ENCODE measurements at places on chromosomes 7 and 10.

DNA sequence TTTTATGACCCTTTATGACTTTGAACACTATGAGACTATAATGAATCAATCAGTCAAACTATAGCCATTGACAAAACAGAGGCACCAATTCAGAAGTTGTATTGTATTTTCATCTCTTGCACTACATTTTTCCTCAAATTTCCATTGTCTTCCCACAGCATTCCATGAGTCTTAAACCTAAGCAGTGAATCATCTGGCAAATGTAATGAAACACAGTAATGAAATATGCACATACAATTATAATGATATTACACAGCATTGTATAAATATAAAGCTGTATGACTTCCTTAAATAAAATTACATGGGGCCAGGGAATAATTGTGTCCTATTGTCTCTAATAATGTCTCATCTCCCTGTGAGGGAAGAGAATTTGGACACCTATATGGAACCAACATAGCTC, 45.0 kb downstream of the VWDE start:
- no peak for DNase-seq

- DNase-seq, result no peak
These were observed 1.4 kb upstream of the ASIC3 start for GRCh38 chr7:151046603-151047573.

DNA sequence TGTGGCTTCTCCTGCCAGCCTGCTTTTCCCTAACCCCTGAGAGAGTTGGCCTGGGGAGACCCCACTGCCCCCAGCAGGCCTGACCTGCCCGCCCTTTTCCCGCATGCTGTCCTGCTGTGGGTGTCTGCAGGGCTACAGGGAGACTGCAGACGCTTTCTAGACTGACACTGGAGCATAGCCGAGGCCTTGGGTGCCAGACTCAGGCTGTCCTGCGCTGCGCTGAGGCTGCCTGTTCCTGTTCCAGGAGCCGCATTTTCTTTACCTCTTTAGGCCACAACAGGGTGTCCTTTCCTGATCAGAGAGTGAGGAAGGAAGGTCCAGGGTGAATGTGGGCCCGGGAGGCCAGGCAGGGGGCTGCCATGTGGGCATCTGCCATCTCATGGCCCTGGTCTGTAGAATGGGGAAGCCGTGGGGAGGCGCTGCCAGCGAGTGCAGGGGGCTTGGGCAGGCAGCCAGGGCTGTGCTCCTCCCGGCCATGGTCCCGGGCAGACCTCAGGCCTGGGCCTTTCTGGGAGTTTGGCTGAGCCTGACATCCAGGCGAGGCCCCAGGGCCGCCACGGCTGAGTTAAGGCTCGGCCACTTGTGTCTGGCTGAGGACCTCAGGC, 3.6 kb downstream of the PWWP2B start:
- DNase-seq, result no peak

GRCh38 chr7:93725954-93726353, 151.4 kb upstream of the CALCR start:
- DNase-seq, result no peak

DNA sequence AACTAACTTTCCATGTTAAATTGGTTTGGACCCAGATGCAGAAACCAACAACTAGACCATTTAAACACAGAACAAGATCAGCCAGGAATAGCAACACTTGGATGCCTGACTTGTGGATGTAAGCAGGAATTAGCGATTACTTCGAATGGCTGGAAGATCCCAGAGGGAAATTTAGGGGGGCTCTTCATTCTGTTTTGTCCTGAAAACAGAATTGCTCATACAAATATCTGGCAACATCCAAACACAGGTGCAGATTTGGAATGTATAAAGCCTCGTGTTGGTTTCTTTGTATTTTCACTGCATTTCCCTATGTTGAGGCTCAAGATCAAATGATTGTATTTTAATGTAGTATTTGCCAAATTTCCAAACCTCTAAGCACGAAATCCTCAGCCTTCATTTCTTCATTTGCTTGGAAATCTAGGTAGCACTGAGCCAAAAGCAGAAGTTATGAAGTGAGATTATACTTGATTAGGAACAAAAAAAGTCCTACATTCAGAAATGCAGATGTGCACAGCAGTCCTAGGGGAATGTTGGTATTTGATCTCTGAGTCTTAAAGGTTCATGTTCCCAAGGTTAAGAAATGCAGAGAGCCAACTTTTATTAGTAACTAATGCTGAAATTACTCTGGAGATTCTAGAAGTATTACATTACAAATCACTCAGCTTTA, 248.7 kb upstream of the TCF7L2 start:
- DNase-seq, result no peak

DNA sequence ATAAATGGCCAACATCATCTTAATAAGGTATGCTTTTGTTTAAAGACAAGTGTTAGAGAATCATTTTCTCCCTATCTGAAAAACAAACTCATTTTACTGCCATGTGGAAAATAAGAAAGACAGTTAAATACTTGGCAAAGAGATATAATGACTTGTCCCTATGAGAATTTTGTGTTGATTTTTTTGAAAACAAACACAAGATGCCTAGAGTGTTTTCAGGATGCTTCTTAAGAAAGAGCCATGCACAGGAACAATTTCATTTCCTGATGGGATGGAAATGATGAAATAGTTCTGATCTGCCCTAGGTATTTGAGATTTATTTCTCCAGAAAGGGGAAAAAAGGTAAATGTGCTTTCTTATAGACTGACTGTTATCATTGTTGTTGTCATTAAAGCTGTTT, 237.5 kb upstream of the GNAI1 start:
- no peak for DNase-seq

- DNase-seq, result no peak
These were observed 2.1 kb downstream of the FRAT1 start for GRCh38 chr10:97321032-97321803.

DNA sequence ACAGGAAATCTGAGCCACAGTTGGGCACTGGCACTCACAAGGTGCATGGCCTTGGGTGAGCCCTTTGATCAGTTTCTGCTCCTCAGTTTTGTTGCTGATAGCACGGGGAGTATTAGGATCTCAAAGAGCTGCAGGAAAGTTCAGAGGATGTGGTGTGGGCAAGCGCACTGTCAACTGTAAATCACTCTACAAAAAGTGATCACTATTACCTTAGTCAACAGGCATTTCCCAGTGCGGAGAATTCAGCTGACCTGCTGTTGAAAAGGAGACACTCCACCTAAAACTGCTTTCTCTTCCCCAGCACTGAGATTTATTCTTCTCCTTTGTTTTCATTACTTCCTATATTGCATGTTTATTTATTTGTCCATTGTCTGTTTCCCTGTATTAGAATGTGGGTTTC, 331.0 kb downstream of the PRPF18 start:
- DNase-seq, result no peak

GRCh38 chr7:47501406-47501805, 80.5 kb downstream of the TNS3 start:
- no peak for DNase-seq

GRCh38 chr10:44862924-44863323, 48.2 kb upstream of the TMEM72 start:
- DNase-seq, result no peak

GRCh38 chr7:471866-472639, 47.6 kb downstream of the PDGFA start:
- DNase-seq, result peak; percentile 60

DNA sequence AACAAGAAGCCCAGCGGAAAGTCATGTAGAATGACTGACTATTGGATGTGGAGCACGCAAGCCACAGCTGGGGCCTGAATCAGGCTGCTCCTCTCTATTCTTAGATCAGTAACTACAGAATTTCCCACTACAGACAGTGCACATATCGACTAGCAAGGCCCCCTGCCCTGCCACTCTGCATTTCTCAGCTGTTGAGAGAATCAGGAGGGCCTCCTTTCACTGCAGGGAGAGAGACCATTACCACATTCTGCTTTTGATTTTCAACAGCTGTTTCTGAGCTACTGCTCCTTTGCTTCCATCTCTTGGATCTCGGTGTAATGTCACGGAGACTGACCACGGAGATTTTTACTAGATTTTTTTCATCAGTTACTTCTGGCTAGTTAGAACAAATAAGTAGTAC, 73.8 kb downstream of the PON1 start:
- DNase-seq, result peak; percentile 5

DNA sequence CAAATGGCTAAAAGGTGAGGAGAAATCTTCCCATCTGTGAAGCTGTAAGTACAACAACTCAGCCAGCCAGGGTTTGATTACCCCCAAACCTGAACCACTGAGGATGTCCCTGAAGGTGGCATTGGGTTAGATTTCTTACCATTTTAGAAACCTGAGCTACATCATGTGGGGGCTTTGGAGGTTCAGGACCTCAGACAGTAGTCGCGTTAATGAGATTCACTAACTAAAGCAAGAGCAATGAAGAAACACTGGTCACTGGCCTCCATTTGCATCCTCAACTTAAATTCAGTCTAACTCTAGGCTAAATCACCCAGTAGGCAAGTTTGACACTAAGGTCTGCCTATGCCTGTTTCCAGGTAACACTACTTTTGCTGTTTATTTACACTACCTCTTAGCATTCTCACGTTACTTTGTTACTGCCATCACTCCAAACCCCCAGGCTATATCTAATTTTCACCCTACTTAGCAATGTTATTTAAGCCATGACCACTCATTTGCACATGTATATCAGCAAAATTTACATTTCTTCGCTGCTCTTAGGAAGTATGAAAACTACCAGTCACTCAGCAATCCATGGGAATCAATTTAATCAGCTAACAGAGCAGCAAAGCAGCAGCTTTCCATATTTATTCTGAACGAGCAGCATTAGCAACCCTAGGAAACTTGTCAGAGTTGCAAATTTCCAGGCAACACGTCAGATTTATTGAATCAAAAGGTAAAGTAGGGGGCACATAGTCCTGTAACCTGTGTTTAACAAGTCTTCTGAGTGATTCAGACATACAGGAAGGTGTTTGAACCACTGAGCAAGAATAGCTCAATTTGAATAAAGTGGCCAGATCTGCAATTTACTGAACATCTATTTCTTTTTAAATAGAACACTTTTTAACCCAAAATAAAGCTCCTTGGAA, 788.4 kb upstream of the SORCS1 start:
- no peak for DNase-seq

DNA sequence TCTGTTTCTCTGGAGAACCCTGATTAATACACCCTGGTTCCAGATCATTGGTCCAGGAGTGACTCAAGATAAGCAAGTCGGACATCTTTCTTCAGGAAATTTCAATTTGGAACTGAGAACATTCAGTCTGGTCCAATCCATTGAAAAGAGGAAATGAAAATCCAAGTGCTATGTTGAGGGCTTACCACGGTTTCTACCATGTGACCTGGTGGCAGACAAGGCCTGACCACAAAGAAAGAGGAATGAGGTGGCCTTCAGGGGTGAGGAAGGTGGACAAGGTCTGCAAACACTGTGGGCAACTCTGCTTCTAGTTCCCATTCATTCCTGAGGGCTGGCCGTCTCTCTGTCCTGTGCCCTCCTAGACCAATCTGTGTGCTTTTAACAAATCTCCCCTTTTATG, 149.2 kb upstream of the GHITM start:
- DNase-seq, result no peak

DNA sequence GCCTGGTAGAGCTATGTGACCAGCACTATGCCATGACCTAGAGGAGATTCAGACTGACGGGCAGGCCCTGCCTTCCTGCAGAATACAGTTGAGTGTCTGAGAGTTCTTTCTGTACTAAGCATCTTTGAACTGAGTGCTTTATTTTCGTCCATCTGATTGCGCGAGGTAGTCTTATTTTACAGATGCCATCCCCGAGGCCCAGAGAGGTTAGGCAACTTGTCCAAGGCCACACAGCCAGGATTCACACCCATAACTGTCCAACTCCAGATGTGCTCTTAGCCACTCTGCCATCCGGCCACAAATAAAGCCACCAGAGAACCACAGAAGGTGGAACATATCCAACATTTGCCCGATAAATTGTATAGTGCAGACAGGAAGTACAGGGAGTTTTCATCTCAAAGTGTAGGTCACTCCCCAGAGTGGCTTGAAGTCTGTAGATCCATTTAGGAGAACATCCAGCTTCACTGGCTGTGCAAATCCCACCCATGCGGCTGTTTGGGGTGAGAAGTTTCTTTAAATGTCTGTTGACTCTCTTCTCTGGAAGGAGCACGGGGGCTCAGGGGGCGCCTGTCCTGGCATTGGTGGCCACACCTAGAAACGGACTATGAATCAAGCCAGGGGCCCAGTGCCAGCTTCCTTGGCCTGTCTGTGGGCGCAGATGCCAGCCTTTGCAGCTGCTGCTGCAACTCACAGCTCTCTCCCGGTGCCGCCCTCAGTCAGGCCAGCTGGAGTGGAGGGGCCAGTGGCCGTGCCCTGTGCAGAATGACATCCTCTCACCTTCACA, 11.1 kb downstream of the CHST3 start:
- no peak for DNase-seq

DNA sequence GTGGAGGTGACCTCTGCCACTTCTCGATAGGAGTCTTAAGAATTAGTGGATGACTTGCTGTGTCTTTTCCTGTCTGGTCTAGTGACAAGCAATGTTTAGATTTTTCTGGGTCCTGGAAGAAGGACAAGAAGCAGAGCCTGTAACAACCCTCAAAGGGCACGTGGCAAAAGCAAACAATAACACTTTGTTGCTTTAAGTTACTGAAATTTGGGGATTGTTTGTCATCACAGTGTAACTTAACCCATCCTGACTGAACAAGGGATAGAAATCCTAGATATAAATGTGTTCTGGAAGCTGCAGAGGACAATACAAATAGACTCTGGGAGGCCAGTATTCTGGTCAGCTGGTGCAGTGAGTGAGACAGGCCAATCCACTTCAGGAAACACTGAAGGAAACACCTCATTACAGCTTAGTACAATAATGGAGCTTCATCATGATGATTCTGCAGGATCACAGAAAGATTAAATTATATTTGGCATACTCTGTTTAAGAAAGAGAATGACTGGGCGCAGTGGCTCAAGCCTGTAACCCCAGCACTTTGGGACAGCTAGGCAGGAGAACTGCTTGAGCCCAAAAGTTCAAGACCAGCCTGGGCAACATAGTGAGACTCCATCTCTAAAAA, 23.3 kb downstream of the ENKUR start:
- no peak for DNase-seq

DNA sequence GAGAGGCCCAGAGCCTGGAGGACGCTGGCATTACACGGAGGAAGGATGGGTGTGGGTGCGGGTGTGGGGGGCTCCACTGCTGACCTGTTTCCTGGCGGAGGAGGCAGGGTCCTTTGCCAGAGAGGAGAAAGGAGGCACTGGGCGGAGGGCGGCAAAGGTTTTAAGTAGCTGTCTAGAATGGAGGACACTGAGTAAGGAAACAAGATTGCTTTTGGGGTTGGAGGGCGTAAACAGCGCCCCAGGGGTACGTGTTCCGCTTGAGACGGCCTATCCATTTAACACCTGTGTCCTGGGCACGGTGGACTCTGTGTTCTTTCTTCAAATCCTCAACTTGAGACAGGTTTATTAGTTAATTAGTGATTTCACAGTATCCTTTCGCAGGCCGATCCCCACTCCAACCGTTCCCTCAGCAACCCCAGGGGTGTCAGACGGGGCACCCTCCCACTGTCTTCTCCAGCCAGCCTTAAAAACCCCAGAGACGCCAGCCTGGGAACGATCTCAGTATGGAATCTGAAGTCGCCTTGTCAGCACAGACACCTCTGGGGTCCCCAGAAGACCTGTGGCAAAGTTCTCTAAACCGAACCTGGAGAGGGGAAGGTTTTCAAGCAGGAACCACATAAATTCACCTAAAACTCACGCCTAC, 24.8 kb downstream of the SFXN4 start:
- DNase-seq, result no peak

Data from iPS-NIHi11 (cell line).